ENCODE measurements at places on chromosomes 11 and 22. TPM values are rescaled to one million over a fixed set of nuclear protein-coding genes. Genes with fewer than 3 reads are reported as not detected.

TSKU gene
- total RNA-seq = 23.1 TPM

PKDREJ gene
- total RNA-seq = under 0.01 TPM

SAC3D1 gene
- 5.6 TPM for total RNA-seq

PPFIBP2 gene
- total RNA-seq = 17.2 TPM

MAPK8IP2 gene
- total RNA-seq = 0.07 TPM

SEPTIN3 gene
- total RNA-seq = 0.30 TPM

CRACR2B gene
- 0.78 TPM for total RNA-seq

MRPL49 gene
- total RNA-seq = 55.2 TPM

HOATZ gene
- not detected for total RNA-seq

RFPL3 gene
- not detected for total RNA-seq

SMTNL1 gene
- not detected for total RNA-seq

UPB1 gene
- under 0.01 TPM for total RNA-seq

MRGPRE gene
- total RNA-seq = 0.20 TPM

MRGPRF gene
- total RNA-seq = 65.7 TPM

KRTAP5-11 gene
- not detected for total RNA-seq

FAU gene
- 138 TPM for total RNA-seq

Data from smooth muscle cell of the pulmonary artery (primary cell).